ENCODE measurements at places on chromosomes 2 and 18.

GRCh38 chr2:43132683-43133301, 93.6 kb downstream of the ZFP36L2 start:
- no peak for DNase-seq

- no peak for DNase-seq
Observed at GRCh38 chr2:218998414-218999002, 5.3 kb upstream of the CRYBA2 start.

DNA sequence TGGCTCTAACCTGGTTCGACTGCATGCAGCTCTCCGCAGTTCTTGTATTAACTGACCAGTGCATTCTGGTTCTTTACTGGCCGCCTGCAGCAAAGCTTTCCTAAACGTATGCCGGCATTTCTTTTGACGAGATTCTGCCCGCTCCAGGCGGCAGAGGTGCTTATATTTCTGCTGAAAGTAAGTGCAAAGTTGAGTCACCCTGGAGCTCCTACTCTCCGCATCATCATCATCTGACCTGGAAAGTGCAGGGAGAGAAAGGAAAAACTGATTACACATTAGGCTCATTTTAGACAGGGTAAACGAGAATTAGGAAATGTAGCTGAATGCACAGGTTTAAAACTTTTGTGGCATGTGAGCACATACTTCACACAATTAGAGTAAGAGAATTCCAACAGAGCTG, 57.9 kb downstream of the INO80D start:
- no peak for DNase-seq

DNA sequence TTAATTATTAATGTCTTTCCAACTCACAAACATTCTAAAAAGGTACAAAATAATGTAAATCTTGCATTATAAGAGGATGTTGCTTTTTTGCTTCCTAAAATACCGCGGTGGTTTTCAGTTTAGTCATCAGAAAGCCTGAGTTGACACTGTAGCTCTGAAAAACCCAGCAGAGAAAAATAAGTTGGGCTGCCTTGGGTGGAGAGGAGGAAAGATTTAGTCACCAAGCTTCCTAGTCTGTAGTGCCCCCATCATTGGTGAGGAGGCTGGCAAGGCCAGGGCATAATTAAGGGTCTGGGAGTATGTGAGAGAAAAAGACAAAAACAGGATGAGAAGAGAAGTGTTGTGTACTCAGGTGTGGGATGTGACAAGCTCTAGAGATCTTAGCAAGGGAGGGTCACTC, 5.7 kb downstream of the PTPRM start:
- peak; percentile 59 for DNase-seq

DNA sequence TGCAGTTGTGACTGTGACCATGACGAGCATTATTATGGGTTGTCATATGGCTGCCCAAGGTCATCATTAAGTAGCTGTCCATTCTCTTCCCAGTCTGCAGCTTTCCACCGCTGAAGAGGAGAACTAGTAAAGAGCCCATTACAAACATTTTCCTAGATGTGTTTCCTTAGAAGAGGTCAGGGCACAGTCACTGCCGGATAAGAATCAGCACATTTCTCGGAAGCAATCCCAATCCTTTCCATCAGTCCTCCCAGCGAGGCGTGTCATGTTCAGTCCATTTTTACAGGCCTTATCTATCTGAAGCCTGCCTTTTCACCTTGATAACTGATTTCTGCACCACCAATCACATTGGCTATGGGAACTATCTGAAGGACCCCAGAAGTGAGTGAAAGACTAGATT, 319.9 kb upstream of the SLC14A2 start:
- no peak for DNase-seq

DNA sequence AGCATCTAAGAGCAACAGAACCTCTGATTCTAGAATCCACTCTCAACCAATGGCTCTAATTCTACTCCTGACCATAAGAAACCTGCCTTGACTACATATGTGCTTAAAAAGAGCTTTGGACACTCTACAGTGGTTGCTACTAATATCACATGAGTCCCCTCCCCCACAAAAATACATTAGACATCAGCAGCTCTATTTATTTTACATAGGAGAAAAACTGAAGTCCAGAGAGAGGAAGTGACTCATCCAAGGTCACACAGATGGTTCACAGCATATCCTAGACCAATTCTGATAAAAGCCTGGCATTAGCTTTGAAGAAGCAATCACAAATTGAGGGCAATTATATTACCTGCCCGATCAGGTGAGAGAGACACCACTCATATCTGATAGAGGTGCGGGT, 49.8 kb downstream of the ALK start:
- no peak for DNase-seq

DNA sequence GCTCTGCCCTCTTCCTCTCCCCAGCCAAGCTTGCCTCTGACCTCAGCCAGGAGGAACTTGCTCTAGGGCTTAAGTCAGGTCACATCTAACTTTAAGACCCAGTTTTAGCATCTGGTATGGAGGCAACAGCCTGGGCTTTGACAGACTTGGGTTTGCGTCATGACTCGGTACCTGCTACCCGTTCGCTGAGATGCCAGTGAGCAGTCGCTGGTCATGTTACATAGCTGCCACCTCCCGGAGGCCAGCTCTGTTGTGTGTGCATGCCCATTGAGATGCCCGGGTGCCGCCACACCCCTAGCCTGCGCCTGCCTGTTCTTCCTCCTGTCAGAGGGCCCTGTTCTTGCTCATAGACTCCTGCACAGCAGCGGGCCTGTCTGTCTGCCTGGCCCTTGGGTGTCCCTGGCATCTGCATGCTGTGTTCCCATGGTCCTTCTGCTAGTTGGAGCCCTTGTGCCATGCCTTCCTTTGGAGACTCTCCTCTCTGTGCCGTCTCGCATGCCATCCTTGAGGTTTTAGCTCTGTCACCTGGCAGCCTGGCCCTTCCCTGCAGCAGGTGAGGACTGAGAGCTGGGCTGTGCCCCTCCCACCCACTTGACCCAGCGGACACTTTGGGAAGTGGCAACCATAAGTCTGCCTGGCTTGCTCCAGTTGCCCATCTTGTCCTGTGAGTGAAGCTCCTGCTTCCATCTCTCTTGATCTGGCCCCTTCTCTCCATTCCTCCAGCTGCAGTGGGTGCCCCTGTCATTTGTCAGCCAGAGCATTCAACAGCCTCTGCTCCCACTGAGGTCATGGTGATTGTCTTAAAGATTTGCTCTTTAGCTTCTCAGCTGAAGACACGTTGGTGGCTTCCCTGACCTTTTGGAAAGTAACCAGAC, 24.9 kb downstream of the ASAP2 start:
- DNase-seq, result no peak

GRCh38 chr18:54822872-54823845, 5.1 kb upstream of the RAB27B start:
- peak; percentile 90 for DNase-seq

GRCh38 chr18:73790587-73790986, 357.0 kb downstream of the FBXO15 start:
- DNase-seq, result no peak

- no peak for DNase-seq
Observed at GRCh38 chr2:15751477-15751876, 159.8 kb downstream of the DDX1 start.

- DNase-seq, result no peak
Observed at GRCh38 chr2:220880623-220881596, 691.2 kb downstream of the EPHA4 start.

DNA sequence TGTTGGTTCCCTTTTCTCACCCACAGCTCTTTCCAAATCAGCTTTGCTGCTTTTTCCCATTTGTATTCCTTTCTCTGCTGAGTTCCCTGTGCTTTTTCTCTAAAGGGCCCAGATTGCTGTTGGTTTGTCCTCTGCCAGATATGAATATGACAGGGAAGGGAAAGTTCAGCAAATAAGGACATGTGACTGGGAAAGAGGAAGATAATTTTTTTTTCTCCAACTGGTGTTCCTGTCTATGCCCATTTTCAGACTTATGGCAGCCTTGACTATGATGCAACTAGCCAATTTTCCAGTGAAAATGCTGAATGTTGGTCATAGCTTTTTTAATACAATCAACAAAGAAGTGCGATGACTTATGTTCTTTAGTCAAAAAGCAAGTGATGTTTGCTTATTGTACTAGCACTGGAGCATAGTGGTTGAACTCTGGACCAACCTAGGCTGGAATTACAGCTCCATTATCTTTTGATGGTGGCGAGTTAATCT, 7.7 kb downstream of the MDH1 start:
- no peak for DNase-seq

DNA sequence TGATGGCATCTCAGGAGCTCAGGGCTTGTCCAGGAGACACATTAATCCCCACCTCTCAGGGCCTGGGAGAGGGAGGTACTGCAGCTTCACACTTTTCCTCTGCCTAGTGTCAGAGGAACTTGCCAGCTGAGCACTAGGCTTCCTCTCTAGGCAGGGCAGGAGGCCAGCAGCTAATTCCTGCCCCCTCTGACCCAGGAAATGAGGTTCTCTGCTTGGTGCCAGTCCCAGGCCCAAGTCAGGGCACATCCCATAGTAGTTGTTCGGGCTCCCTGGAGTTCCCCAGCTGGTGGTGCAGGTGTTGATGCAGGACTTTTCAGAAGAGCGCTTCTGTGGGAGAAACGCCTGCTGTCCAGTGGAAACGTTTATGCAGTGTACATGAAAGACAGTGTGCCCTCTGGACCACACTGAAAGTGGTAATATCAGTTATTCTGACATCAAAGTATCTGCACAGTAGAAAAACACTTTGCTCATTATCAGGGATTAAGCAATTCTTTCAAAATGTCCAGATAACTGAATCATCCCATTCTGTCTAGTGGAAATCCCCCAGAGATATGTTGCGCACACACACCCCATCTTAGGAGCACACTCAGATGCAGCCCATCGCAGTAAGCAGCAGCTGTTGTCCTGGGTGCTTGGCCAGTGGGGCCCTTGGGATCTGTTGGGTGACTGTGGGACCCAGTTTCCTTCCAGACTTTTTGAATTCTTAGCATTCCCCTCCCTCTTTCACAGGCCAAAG, 17.8 kb upstream of the SCLY start:
- no peak for DNase-seq

GRCh38 chr18:3269241-3269913, 7.4 kb downstream of the MYL12B start:
- peak; percentile 91 for DNase-seq

- no peak for DNase-seq
Observed at GRCh38 chr2:20433249-20433648, 13.6 kb upstream of the RHOB start.

GRCh38 chr2:21396252-21396651, 272.5 kb downstream of the TDRD15 start:
- no peak for DNase-seq

GRCh38 chr2:73293534-73294171, at the start of gene EGR4:
Gene EGR4, minus strand, starts transcription at chr2:73293548. Its CDS starts 231 bp downstream, at chr2:73293317.
- peak; percentile 65 for DNase-seq

DNA sequence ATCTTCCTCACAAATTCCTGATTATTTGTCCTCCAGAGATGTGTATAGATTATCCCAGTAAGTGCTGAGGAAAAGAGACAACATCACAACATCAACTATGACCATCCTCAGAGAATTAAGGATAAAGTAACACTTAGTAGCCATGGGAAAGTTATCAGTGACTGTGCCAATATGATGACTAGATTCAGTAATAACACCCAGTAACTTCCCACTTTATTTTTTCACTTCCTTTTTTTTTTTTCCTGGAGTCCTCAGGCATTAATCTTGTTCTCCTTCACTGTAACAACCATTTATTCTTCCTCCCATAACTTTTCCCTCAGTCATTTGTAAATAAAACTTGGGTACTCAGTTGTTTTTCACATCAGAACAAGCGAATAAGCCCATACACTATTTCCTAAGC, 16.7 kb upstream of the PID1 start:
- DNase-seq, result no peak

- DNase-seq, result no peak
Observed at GRCh38 chr2:15913146-15913545, 27.2 kb upstream of the MYCN start.

GRCh38 chr2:201116959-201117734, 1.2 kb downstream of the CFLAR start:
- DNase-seq, result peak; percentile 87

DNA sequence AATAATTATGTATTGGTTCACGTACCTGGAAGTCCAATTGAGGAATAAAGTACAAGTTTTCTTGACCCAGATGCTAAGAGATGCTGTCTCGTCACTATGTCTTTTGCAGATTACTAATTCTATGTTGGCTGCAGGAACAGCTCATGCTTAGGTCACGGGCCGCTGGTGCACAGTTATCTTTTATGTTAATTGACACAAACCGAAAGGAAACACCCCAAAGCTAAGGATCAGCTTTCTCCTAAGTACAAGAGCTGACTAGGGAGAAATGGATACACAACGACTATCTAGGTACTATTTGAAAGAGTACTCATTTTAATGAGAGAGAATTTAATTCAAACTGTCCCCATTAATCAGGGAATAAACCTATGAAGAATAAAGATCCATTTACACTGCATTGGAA, 217.7 kb upstream of the SLC35G4 start:
- peak; percentile 12 for DNase-seq

DNA sequence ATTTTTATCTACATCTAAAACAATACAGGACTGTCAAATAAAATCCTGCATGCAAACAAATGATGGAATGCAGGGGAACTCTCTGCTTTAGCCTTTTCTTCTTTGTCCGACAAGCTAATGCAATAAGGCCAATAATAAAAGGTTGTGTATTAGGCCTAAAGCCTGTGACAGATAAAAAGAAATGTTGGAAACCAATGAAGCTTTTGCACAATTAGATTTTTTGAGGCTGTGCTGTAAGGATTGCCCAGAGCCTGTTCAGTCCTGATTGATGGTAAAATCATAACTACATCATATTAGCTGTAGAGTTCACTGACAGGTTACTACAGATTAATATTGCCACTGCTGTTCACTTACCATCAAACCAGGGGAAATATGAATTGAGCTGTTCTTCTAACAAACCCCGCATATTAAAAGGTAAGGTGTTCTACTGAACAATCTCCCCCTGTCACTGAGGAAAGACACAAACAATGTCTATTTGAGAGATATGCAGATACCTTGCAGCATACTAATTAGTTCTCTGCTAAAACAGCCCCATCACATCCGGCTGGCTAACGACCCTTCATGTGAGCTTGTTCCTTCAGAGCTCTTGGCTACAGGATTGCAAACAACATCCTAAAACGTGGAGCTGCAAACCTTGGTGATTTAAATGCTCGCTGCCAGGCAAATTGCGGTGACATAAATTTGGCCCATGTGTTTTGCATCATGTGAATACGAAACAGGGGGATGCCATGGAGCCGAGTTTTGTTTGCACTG, 305.4 kb downstream of the MTX2 start:
- DNase-seq, result no peak

GRCh38 chr2:8392098-8392866, 289.6 kb upstream of the ID2 start:
- no peak for DNase-seq

DNA sequence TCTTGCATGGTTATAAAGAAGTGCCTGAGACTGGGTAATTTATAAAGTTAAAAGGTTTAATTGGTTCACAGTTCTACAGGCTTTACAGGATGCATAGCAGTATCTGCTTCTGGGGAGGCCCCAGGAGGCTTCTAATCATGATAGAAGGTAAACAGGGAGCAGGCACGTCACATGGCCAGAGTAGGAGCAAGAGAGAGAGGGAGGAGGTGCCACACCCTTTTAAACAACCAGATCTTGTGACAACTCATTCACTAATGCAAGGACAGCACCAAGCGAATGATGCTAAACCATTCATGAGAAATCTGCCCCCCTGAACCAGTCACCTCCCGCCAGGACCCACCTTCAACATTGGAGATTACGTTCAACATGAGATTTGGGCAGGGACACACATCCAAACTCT, 141.1 kb downstream of the EN1 start:
- no peak for DNase-seq

- peak; percentile 39 for DNase-seq
Observed at GRCh38 chr2:112646102-112646719, 472 bp downstream of the SLC20A1 start.

GRCh38 chr2:184524551-184525382, 73.6 kb upstream of the ZNF804A start:
- DNase-seq, result no peak

- peak; percentile 63 for DNase-seq
Observed at GRCh38 chr2:157355618-157356017, 30.0 kb upstream of the ERMN start.

GRCh38 chr18:12765126-12765525, 62.3 kb downstream of the PSMG2 start:
- DNase-seq, result no peak

Measured in EH (cell line).